ENCODE measurements at places on chromosomes 16 and 17. TPM values are rescaled to one million over a fixed set of nuclear protein-coding genes. Genes with fewer than 3 reads are reported as not detected.

DNA sequence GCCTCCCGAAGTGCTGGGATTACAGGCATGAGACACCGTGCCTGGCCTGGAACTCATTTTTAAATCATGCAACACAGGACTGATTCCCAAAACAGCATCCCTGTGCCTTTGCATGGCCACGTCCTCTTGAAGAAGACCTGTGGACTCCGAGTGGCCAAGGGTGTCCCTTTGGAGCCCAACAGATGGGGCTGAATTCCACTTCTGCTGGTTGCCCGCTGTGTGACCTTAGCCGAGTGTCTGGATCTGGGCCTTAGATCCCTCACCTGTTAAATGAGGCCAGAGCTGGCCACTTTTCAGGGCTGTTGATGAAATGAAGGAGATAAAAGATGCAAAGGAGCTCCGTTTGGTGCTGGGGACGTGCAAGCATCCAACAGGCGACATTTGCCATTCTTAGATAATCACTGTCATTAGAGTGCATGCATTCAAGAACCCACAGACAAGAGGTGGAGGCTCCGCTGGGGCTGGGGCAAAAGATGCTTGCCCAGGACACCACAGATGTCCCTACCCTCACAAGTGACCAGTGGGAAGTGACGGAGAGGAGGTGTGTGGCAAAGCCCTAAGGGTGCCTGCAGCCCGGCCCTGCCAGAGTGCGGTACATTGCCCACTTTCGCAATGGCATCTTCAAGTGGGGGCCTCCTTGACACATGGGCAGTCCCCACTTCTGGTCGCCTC is 354.1 kb upstream of the TNRC6C start:
- H3K36me3 ChIP-seq, result no peaks in the 10 kb centered on the region
- H3K27ac ChIP-seq, result no peak overlapping the region
- peaks cover 27% of the 10 kb centered on the region for H3K4me1 ChIP-seq
- peaks cover 19% of the 10 kb centered on the region for H3K27me3 ChIP-seq
- no peak overlapping the region for H3K4me3 ChIP-seq

DNA sequence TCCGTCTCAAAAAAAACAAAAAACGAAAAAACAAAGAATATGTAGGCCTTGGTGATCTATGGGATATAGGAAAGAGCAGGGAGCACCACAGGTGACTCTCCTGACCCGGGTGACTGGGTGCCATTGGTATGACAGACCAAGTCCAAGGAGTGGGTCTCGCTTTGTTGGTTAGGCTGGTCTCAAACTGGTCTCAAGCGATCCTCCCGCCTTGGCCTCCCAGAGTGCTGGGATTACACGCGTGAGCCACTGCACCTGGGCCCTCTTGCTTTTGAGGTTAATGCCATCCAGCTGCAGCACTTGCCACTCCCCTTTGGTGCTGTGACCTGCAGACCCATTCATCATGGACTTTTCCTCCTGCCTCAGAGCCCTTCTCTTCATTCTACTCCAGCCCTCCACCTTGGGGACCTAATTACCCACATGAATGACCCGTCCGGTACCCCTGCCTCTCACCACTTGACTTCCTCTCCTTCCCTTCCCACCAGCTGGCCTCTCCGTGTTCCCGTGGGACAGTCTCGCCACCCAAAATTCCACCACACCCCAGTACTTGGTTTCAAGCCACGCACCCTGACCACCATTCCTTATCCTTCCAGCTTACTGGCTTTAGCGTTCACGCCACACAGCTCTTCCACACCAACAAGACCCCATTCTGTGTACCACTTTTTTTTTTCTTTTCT is 3.2 kb upstream of the UBE2G1 start:
- no peaks in the 10 kb centered on the region for H3K27me3 ChIP-seq
- H3K4me3 ChIP-seq, result peak overlapping the region; percentile 44
- H3K27ac ChIP-seq, result no peak overlapping the region
- no peak for DNase-seq
- H3K36me3 ChIP-seq, result peaks cover 5% of the 10 kb centered on the region
- H3K4me1 ChIP-seq, result peaks cover 11% of the 10 kb centered on the region

GRCh38 chr16:72255786-72256185 is 83.8 kb upstream of the PMFBP1 start:
- no peaks in the 10 kb centered on the region for H3K36me3 ChIP-seq
- no peaks in the 10 kb centered on the region for H3K27me3 ChIP-seq
- peaks cover 7% of the 10 kb centered on the region for H3K4me1 ChIP-seq
- H3K27ac ChIP-seq, result no peak overlapping the region
- no peak overlapping the region for H3K4me3 ChIP-seq
- DNase-seq, result no peak

DNA sequence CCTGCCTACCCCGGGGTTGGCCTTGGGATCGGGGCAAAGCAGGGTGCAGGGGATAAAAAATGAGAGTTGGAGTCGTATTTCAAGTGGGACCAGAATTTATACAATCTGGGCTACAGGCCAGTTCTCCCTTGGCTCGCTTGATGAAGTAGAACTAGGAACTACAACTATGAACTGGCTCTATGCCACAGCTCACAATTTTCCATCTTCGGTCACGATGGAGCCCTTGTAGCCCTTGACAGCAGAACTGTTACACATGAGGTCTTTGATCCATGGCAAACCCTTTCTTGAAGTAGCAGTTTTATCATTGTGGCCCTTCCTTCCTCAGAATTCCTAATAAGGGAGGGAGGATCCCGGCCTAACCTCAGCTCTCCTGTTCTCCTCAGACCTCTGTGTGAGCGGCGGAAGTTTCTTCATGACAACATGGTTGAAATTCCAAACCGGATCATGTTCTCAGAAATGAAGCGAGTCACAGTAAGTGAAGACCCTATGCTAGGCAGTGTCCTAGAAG is 17.1 kb downstream of the LIG3 start:
- no peak for DNase-seq
- H3K36me3 ChIP-seq, result peaks cover 13% of the 10 kb centered on the region
- H3K27ac ChIP-seq, result no peak overlapping the region
- H3K4me3 ChIP-seq, result no peak overlapping the region

GRCh38 chr17:9148905-9149525 is 127.7 kb downstream of the NTN1 start:
- H3K27me3 ChIP-seq, result peaks cover 27% of the 10 kb centered on the region
- H3K27ac ChIP-seq, result peak overlapping the region; percentile 31
- H3K4me1 ChIP-seq, result peaks cover 16% of the 10 kb centered on the region
- no peak for DNase-seq
- no peak overlapping the region for H3K4me3 ChIP-seq

- H3K36me3 ChIP-seq, result no peaks in the 10 kb centered on the region
- no peak overlapping the region for H3K4me3 ChIP-seq
- no peaks in the 10 kb centered on the region for H3K4me1 ChIP-seq
- DNase-seq, result peak; percentile 31
- no peak overlapping the region for H3K27ac ChIP-seq
Measured at GRCh38 chr16:19929062-19929511, 44.4 kb upstream of the GPRC5B start.

DNA sequence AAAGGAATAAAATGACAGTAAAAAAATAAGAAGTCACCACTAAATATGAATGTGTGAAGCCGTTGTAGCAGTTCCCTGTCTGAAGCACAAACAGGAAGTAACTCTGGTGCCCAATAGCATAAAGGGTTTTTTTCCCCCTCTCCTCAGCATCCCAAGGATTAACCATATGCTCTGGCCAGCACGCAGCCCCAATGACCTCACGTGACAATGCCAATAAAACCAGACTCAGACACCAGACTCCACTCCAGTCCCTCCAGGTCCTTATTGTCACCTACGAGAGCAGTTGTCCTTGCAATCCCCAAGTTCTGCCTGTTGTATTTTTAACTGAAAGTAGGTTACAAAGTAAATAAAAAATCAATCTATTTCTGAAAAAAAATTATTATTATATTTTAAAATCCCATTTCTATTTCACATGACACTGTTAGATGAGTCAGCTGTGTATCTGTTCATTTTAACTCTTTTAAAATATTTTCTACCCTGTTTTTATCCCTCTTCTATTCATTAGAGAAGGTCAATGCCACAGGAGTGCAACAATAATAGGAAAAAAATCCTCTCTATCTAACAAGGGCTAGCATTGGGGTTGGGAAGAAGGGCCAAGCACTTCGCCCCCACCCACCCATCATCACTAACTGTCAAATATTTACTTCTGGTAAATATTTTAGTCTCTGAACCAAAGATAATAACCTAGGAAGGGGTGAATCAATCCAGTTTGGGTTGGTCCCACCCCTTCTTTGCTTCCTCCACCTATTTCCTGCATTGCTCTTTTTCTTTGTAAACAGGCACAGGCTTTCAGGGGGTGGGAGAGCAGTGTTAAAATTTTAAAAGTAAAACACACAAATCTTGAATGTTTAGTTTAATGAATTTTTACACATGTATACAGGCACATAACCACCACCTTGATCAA is 6.6 kb downstream of the PRAC1 start:
- H3K27me3 ChIP-seq, result peaks cover 94% of the 10 kb centered on the region
- H3K4me3 ChIP-seq, result no peak overlapping the region
- H3K27ac ChIP-seq, result no peak overlapping the region
- DNase-seq, result no peak

- H3K4me3 ChIP-seq, result peak overlapping the region; percentile 50
- peaks cover 49% of the 10 kb centered on the region for H3K4me1 ChIP-seq
- no peaks in the 10 kb centered on the region for H3K27me3 ChIP-seq
- H3K27ac ChIP-seq, result peak overlapping the region; percentile 49
- DNase-seq, result peak; percentile 64
Measured at GRCh38 chr16:85349365-85350145, 237.3 kb upstream of the CIBAR2 start.

GRCh38 chr17:81483085-81483861 is 29.3 kb downstream of the ACTG1 start:
- peak overlapping the region; percentile 74 for H3K4me3 ChIP-seq
- H3K27ac ChIP-seq, result no peak overlapping the region
- H3K27me3 ChIP-seq, result peaks cover 10% of the 10 kb centered on the region
- no peaks in the 10 kb centered on the region for H3K36me3 ChIP-seq

Gene FOXJ1
- 18.2 TPM for total RNA-seq

GRCh38 chr17:59694344-59694743 is 12.9 kb downstream of the PTRH2 start:
- no peak overlapping the region for H3K27ac ChIP-seq
- H3K4me1 ChIP-seq, result peaks cover 3% of the 10 kb centered on the region
- H3K27me3 ChIP-seq, result no peaks in the 10 kb centered on the region
- DNase-seq, result no peak

- H3K36me3 ChIP-seq, result no peaks in the 10 kb centered on the region
- H3K4me1 ChIP-seq, result peaks cover 24% of the 10 kb centered on the region
- peak overlapping the region; percentile 100 for H3K27ac ChIP-seq
Measured at GRCh38 chr17:35586569-35587073, 501 bp upstream of the AP2B1 start.

Gene SOST
- total RNA-seq, result not detected

GRCh38 chr16:88468275-88469129 is 15.4 kb downstream of the ZFPM1 start:
- H3K27me3 ChIP-seq, result no peaks in the 10 kb centered on the region
- no peaks in the 10 kb centered on the region for H3K36me3 ChIP-seq
- no peaks in the 10 kb centered on the region for H3K4me1 ChIP-seq
- no peak overlapping the region for H3K27ac ChIP-seq

GRCh38 chr17:27622986-27623385 is 8.0 kb upstream of the LGALS9 start:
- H3K27me3 ChIP-seq, result no peaks in the 10 kb centered on the region
- peaks cover 5% of the 10 kb centered on the region for H3K36me3 ChIP-seq
- H3K4me3 ChIP-seq, result no peak overlapping the region
- no peak for DNase-seq

Gene NT5C
- total RNA-seq, result 33.6 TPM

Gene INCA1
- 0.86 TPM for total RNA-seq

GRCh38 chr16:89019511-89019910 is 42.5 kb upstream of the CBFA2T3 start:
- H3K36me3 ChIP-seq, result no peaks in the 10 kb centered on the region
- no peaks in the 10 kb centered on the region for H3K4me1 ChIP-seq
- H3K27ac ChIP-seq, result no peak overlapping the region
- DNase-seq, result no peak
- no peak overlapping the region for H3K4me3 ChIP-seq

Gene HOXB6
- 17.6 TPM for total RNA-seq
